ENCODE measurements at places on chromosomes 7 and 10.

DNA sequence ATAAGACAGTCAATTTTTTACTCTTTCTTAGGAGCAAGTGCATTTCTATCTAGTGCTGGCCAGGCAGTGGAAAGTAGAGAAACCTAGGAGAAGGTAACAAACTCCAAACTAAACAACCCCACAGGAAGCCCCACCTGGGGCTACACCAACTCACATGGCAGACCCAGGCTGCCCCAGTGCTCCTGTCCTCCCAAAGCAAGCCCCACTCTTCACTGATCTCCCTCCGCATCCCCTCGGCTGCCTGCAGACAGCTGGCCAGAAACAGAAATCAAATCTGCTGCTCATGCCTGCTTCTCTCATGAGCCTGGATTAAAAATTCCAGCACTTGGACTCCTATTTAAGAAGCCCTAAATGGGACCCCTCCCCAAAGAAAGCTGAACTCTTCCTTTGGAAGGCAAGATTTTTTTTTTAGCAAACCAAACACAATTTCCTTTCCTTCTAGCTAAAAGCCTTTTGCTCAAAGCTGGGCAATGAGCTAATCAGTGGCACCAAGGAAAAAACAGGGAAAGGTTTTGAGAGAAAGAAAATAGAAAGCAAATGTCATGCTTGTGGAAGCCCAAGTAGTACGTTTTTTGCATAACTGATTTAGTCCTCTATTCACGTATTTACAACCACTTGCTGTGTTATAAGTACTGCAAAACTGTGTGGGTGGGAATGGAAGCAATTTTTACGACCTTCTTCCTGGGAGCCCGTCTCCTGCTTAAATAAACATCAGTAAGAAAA is 10.8 kb downstream of the PDE1C start:
- no peak for DNase-seq

- DNase-seq: no peak
These were observed 8.8 kb downstream of the ADAP1 start for GRCh38 chr7:945556-946255.

DNA sequence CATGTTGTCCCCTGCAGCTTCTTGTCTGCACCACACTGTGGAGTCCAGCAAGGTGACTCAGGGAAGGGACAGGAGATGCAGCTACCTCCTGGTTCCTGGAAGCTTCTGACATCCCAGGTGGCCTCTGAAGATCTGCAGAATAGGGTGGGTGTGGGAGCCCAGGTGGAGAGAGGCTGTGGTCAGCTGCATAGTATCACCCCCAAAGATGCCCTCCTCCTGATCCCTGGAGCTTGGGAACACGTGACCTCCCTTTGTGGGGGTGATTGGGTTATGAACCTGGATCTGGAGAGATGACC is 25.4 kb downstream of the CALML3 start:
- no peak for DNase-seq

GRCh38 chr7:140564643-140565042 is 76.0 kb downstream of the DENND2A start:
- no peak for DNase-seq

DNA sequence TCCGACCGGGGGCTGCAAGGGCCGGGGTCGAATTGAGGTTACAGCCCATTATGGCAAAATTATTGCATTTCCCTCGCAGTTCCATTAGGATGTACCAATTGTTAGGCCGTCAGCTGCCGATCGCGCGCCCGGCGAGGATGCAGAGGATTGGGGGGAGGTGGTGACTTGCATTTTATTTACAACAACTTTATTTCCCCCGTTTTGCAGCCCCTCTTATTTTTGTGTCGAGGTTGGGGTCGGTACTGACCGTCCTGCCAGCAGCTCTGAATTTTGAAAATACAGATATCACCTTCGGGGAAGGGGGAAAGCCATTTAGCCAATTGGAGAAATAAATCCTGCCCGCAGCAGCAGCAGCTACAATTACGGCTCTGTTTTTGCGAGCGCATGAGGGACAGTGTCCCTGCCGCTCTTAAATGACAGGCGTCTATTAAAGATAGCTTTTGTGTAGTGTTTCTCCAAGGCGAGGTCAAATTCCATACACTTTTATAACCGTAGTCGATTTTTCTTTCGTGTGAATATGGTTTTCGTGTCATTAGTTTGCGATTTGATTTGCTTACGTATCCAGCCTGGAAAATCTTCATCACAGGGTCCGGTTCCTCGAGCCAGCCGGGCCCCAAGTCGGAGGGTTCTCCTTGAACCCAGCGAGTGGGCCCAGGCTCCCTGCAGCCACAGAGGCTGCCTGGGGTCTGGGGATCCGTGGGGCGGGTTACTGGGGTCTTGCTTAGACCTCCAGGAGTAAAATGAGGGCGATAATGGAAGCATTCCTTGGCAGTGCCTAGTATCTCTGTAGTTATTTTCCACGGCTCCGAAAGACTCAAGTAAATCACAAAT is 684 bp upstream of the HOXA5 start:
- DNase-seq: no peak

- DNase-seq: no peak
These were observed 256.6 kb downstream of the RPS24 start for GRCh38 chr10:78290131-78290750.

DNA sequence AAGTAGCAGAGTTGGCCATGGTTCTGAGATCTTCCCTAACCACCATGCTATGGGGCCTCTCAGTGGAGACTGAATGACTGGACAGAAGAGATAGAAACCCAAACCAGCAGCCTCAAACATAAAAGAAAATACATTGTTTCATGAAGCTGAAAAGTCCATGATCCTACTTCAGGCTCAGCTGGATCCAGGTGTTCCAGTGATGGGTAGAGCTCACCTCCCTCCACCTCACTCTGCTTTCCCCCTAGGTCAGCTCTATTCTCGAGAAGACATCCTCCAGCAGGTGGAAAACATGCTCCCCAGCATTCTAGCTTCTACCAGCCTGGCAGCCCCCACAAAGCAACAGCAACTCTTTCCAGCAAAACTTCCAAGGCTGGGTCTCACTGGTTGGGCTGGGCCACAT is 132.1 kb downstream of the OAT start:
- no peak for DNase-seq

- no peak for DNase-seq
These were observed 84.0 kb upstream of the GTF2I start for GRCh38 chr7:74573512-74573911.

- no peak for DNase-seq
These were observed at the start of gene SOSTDC1 for GRCh38 chr7:16465469-16466361. Gene SOSTDC1 (minus strand): TSS chr7:16465738. CDS start chr7:16465668, 70 bp downstream.

- no peak for DNase-seq
These were observed 44.4 kb downstream of the ZC3HC1 start for GRCh38 chr7:130006771-130007170.

DNA sequence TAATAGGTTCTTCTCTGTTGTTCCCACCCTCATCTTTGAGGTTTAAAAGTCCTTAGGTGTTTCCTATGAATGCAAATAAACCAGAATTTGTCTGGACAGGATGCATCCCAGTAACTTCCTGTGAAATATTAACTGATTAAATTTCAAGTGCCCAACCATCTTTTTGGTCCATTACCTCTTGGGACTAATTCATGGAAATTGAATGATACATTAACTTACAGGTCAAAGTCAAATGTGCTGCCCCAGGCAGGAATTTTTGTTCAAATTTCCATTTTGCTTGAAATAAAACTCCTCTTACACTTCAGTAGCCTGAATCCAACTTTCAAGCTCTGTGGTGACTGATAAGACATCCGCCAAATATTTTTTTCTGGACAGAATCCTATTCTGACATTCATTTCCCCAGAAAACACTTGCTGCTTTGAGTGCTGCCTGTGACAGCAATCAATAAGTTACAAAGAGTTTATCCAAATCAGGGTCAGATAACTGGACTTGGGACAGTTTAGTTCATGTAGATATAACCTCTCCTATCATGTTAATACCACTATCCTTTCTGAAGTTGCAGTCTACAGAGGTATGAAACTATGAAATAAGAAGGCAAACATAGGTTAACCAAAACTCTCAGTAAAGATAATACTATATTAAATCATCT is 383.5 kb downstream of the POM121L12 start:
- no peak for DNase-seq

GRCh38 chr10:85789125-85789524 is 577.5 kb downstream of the GRID1 start:
- no peak for DNase-seq

DNA sequence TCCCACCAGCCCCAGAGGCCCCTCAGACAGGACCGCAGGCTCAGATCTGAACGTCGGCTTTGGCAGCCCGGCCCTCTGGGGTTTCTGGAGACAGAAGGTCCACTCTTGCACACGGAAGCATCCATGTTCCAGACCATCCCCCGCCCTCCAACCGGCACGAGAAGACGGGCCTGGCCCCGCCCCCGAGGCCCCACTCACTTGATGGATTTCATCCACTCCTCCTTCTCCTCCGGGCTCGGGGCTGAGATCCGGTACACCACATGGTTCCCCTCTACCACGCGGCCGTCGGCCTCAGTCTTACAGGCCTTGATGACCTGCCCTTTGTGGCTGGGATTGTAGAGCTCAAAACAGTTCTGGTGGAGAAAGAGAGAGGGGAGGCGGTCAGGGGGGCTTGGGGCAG is 107.3 kb downstream of the CYTH3 start:
- no peak for DNase-seq

- no peak for DNase-seq
These were observed 1196.9 kb downstream of the SORCS3 start for GRCh38 chr10:105837951-105838350.

DNA sequence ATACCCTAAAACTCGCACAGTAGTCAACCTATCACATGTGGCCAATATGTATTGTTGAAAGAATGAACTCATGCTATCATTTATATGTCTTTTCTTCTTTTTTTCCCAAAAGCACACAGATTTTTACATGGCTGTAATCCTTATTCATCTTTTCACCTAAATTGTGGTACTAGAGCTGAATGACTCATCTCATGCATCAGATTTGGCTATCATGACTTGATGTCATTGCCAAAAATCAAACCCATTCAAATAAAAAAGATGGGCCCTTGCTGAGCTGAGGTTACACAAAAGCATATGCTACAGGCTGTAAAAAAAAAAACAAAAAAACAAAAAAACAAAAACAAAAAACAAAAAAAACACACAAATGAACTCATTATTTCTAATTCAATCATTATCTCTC is 3.3 kb upstream of the LMOD2 start:
- DNase-seq: no peak

GRCh38 chr7:131147604-131148003 is 180.1 kb upstream of the MKLN1 start:
- DNase-seq: no peak

- no peak for DNase-seq
These were observed 170.3 kb downstream of the SEMA3E start for GRCh38 chr7:83478616-83479015.

DNA sequence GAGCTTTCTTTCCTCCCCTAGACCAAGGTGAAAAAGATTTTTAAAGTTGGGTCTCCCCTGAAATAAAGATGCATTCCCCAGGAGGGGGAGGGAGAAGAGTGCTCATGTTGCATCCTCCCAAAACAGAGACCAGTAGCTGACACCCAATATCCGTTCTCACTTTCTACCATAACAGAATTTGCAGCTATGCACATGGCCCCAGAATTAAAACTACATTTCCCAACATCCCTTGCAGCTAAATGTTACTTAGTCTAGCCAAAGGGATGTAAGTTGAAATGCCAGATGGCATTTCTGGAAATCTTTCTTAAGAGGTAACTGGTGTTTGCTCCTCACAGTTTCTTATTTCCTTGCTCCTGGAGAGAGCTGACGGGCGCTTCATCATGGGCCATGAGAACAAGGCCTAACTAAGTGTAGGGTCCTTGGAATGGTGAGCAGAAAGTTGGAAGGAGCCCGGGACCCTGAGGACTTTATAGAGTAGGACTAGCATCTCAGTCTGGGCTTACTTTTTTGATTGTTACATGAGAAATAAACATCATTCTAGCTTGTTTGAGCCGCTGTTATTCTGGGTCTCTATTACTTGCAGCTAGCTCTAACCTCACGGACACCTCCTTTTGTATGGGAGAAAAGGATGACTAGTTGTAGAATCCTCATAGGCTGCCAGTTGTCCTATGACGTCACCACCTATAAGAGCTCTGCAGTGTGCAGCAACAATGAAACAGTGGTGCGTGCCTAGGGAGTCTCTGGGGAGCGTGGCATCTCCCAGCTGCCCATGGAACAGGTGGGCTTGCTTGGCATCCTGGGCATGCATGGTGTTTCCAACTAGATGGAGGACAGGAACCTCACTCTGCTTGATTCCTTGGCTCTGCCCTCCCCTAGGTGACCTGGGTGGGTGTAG is 46.1 kb upstream of the EXOC6 start:
- no peak for DNase-seq

GRCh38 chr7:18210377-18210776 is 182.7 kb upstream of the PRPS1L1 start:
- no peak for DNase-seq

DNA sequence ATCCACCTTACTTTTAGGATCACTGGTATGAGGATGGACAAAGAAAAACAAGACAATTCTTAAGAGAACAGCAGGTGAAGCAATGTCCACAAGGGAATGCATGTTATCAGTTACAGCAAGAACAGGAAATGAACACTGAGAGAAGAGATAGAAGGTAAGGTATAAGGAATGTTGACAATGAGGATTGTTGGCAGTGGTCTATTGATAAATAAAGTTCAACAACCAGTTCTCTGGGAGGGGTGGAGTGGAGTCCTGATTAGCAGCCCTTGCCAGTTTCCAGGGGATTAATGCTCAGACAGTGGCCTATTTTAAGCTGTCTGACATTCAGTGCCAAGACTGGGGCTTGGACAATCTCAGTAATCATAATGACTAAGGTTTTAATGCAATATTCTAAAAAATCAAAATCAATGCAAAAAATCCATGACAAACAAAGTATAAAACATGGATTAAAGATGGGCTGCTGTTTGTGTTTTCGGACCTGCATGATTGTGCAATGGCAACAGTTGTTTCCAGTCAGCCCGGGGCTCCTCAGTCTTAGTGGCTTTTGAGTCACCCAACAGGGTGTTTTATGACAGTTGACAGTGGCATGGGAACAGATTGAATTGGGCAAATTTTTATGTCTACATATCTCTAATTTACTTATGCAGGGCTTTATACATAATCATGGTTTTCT is 13.8 kb upstream of the AKR1B1 start:
- DNase-seq: no peak

- DNase-seq: no peak
These were observed 87.5 kb upstream of the NRP1 start for GRCh38 chr10:33421789-33422462.

GRCh38 chr10:118017071-118017740 is 29.5 kb downstream of the RAB11FIP2 start:
- no peak for DNase-seq

GRCh38 chr7:132708470-132708869 is 132.2 kb upstream of the PLXNA4 start:
- no peak for DNase-seq

GRCh38 chr10:32350811-32351350 is 3.9 kb upstream of the EPC1 start:
- DNase-seq: no peak

All from stimulated activated CD8-positive, alpha-beta memory T cell treated with anti-CD3 and anti-CD28 coated beads, Interleukin-2, amount 100 ng/mL, for 1 hour (primary cell).